Calu3 (cell line): ENCODE measurements at places on chromosomes 4 and X.
A peak's percentile ranks its signal among the peaks of the same experiment; 100 is the strongest.

- H3K27me3 ChIP-seq, result no peaks in the 10 kb centered on the region
- no peaks in the 10 kb centered on the region for H3K4me1 ChIP-seq
- H3K27ac ChIP-seq, result no peak overlapping the region
- H3K4me3 ChIP-seq, result no peak overlapping the region
These were observed 48.0 kb upstream of the KLHL8 start for GRCh38 chr4:87268411-87268810.

GRCh38 chr4:123622572-123622971 is 226.0 kb downstream of the SPRY1 start:
- no peaks in the 10 kb centered on the region for H3K27me3 ChIP-seq
- no peaks in the 10 kb centered on the region for H3K36me3 ChIP-seq
- no peak for DNase-seq
- peaks cover 23% of the 10 kb centered on the region for H3K4me1 ChIP-seq
- H3K4me3 ChIP-seq, result no peak overlapping the region

- DNase-seq, result no peak
- no peaks in the 10 kb centered on the region for H3K36me3 ChIP-seq
- no peak overlapping the region for H3K27ac ChIP-seq
- no peaks in the 10 kb centered on the region for H3K4me1 ChIP-seq
- no peak overlapping the region for H3K4me3 ChIP-seq
These were observed 676.7 kb upstream of the LCORL start for GRCh38 chr4:18698119-18698883.

DNA sequence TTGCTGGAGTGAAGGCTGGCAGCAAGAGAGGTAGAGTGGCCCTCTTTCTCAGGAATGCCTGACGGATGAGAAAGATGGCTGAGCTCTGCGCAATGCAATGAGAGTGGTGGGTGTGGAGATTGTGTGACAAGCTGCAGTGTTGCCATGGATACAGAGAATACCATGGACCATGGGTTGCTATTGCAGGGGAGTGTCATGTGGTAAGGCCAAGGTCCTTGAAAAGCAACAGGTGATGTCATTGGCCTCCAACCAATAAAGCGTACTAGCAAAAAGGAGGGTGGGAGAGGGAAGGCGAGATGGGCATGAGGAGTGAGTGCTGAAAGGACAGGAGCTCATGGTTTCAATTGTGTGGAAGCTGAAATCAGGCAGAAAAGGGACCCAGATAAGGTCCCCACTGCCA is 1.8 kb downstream of the PNMA5 start:
- no peak for DNase-seq
- H3K27me3 ChIP-seq, result peaks cover 37% of the 10 kb centered on the region
- H3K4me3 ChIP-seq, result no peak overlapping the region

DNA sequence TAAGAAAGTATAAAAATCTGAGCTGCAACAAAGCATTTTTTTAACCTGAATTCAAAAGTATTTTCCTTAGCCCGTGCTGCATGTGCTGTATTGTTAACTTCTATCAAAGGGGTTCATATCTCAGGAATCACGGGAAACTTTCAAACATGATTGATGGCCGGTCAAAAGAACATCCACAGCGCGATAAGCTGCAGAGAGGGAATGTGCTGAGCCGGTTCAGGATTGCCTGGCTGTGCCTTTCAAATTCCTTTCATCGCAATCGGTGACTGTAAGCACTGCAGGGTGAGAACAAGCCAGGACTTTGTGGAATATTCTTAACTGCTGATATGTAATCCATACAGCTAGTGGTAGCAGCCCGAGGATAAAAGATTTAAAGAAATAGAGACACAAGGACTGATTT is 210.9 kb upstream of the NOCT start:
- no peaks in the 10 kb centered on the region for H3K4me1 ChIP-seq
- H3K27ac ChIP-seq, result no peak overlapping the region
- peaks cover 79% of the 10 kb centered on the region for H3K27me3 ChIP-seq
- no peak overlapping the region for H3K4me3 ChIP-seq

DNA sequence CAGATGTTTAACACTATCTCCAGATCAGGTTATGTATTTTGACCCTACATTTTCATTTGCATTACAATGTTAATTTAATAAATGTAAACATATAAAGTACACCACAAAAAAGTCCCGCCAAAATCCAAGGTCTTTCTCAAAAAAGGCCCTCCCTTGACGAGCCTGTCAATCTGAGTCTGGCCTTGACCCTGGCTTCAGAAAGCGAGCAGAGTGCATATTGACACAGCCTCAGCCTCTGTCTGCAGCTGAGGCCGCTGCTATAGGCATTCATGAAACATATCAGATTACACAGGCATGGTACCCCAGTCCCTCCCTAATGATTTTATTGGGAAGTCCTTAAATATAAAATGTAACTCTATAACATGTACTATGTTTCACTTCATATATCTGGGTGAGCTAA is 6.2 kb downstream of the MBNL3 start:
- H3K4me3 ChIP-seq, result no peak overlapping the region
- no peaks in the 10 kb centered on the region for H3K27me3 ChIP-seq
- no peak for DNase-seq
- H3K4me1 ChIP-seq, result peaks cover 19% of the 10 kb centered on the region

- H3K4me1 ChIP-seq, result peaks cover 10% of the 10 kb centered on the region
- H3K27me3 ChIP-seq, result no peaks in the 10 kb centered on the region
- H3K27ac ChIP-seq, result peak overlapping the region; percentile 53
- no peaks in the 10 kb centered on the region for H3K36me3 ChIP-seq
These were observed 134.2 kb downstream of the SPOCK3 start for GRCh38 chr4:167100120-167100519.

DNA sequence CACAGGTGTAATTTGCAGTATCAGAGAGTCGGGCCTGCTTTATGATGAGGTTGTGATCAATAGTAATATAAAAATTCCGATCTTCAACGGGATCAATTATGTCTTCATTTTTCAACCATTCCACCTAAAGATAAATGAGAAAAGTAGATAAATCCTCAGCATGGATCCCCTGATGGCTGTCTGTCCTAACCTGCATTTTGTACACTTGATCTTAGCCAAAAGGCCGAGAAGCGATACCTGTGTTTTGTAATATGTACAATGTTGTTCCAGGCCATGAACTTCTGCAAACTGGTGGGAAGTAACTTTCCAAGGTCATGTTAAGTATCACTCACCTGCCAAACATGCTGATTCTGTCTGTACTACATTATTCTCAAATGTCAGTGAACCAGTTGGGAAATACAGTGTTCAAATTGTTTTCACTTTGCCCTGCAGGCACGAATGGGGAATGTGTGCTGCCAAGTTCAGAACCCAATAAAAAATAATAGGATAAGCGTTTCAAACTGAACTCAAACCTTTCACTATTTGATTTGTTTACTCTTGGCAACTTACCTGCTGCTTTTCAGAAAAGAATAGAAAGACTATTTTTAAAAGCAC is 298.1 kb downstream of the UNC5C start:
- H3K27ac ChIP-seq, result no peak overlapping the region
- no peaks in the 10 kb centered on the region for H3K36me3 ChIP-seq
- H3K27me3 ChIP-seq, result no peaks in the 10 kb centered on the region
- peaks cover 8% of the 10 kb centered on the region for H3K4me1 ChIP-seq

GRCh38 chr4:173958445-173958844 is 325.0 kb downstream of the FBXO8 start:
- no peaks in the 10 kb centered on the region for H3K27me3 ChIP-seq
- no peaks in the 10 kb centered on the region for H3K36me3 ChIP-seq
- no peak overlapping the region for H3K27ac ChIP-seq
- H3K4me3 ChIP-seq, result no peak overlapping the region

GRCh38 chr4:35463251-35463952 is 780.9 kb downstream of the ARAP2 start:
- no peak for DNase-seq
- H3K27ac ChIP-seq, result no peak overlapping the region
- H3K4me1 ChIP-seq, result no peaks in the 10 kb centered on the region
- H3K27me3 ChIP-seq, result no peaks in the 10 kb centered on the region

DNA sequence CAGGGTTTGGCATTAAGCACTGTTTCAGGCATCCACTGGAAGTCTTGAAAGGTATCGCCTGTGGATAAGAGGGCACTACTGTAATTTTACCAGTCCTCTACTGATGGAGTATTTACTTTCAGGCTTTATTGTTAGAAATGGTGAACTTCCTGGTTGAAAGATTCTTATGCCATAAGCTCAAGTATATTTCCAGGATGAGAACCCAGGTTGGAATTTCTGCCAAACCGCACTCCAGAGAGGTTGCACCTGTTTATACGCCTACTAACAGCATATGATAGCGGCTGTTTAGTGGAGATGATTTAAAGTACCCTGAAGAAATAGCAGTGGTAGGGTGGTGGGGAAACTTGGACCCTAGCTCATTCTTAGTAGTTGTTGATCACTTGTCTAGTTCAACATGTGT is 9.9 kb downstream of the FNIP2 start:
- DNase-seq, result peak; percentile 47
- H3K27me3 ChIP-seq, result no peaks in the 10 kb centered on the region
- no peak overlapping the region for H3K27ac ChIP-seq
- no peaks in the 10 kb centered on the region for H3K36me3 ChIP-seq
